ENCODE measurements at places on chromosomes 16 and 17.

- DNase-seq, result no peak
Measured at GRCh38 chr17:1111599-1112443, 68.0 kb downstream of the ABR start.

DNA sequence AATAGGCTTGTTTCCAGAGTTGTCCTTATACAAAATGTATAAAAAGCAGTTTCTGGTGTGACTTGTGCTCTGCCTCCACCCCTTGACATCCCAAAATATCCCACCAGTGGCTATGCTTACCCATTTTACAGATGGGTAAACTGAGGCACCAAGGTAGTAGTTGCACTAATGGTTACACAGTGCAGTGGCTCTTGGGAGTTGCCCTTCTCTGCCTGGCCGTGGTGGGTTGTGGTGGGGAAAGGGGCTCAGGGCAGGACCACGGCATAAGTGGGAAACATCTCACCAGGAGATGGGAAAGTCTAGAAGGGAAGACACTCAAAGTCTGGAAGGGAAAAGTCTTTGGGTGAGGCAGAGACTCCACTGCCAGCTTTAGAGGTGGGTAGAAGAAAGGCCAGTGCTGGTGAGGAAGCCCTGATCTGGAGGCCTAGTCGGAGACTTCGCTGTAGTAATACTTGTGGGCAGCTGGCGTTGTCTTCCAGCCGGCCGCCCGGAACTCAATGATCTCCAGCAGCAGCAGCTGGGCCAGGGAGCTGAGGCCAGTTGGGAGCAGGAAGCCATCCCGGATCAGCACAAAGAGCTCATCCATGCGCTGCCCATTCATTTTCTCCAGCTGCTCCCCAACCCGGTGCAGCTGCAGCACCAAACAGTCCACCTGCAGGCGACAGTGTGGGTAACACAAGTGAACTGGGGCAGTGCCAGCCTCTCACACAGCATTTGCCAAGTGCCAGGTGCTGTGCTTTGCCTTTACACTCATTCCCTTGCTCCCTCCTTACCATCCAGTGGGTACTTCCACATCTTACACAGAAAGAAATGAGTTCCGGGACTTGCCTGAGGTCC, 4.5 kb downstream of the MIF4GD start:
- DNase-seq, result no peak

DNA sequence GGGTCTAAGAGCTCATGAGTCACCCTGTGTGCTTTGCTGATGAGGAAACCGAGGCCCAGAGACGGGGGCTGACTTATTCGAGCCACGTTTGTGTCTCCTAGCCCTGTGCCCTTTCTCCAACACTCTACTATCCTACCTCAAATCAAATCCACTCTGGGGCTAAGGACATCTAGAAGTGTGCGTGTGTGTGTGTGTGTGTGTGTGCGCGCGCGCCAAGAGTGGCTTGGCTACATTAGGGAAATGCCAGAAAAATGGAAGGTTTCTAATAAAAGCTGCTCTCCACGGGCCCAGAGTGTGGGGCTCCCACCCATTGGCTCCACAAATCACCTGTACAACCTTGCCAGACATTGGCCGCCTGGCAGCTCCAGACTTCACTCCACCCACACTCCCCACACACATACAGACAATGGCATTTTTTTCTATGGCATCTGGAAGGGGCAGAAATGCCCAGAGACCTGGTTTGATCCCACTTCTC, 30.3 kb upstream of the PHOSPHO1 start:
- no peak for DNase-seq

GRCh38 chr17:78276098-78276887, 44.9 kb downstream of the TMEM235 start:
- no peak for DNase-seq

DNA sequence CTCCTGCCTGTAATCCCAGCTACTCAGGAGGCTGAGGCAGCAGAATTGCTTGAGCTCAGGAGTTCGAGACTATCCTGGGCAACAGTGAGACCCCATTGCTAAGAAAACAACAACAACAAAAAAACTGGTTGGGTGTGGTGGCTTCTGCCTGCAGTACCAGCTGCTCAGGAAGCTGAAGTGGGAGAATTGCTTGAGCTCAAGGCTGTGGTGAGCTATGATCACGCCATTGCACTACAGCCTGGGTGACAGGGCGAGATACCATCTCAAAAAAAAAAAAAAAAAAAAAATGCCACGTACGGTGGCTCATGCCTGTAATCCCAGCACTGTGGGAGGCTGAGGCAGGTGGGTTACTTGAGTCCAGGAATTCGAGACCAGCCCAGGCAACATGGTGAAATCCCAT, 34.1 kb downstream of the NME2 start:
- no peak for DNase-seq

DNA sequence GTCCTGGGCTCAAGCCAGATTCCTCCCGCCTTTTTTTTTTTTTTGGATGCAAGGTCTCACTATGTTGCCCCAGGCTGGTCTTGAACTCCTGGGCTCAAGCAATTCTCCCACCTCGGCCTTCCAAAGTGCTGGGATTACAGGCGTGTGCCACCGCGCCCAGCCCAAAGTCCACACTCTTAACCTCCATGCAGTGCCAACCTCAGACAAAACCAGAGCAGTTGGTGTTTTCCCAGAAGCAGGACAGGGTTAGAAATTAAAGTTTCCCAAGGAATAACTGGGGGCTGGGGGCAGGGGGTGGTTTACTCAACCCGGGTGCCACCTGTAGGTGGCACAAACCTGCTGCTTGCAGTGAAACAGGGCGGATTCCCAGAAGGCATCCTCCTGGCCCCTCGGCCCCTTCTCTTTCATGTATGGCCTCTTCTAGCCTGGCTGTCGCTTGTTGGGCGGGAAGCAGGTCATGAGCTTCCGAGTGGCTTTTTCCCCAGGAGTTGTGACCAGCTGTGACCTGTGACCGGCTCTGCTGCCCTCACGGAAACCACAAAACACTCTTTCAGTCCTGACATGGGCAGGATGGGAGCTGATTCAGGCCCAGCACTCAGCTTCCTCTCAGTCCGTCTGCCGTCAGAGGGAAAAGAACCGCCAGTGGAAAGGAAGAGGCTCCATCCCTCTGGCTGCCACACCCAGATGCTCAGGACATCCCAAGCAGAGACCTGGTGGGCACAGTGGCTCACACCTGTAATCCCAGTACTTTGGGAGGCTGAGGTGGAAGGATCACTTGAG, 25.6 kb upstream of the USP7 start:
- DNase-seq, result no peak

- DNase-seq, result no peak
Measured at GRCh38 chr17:28446716-28447395, 26.6 kb upstream of the SLC13A2 start.

DNA sequence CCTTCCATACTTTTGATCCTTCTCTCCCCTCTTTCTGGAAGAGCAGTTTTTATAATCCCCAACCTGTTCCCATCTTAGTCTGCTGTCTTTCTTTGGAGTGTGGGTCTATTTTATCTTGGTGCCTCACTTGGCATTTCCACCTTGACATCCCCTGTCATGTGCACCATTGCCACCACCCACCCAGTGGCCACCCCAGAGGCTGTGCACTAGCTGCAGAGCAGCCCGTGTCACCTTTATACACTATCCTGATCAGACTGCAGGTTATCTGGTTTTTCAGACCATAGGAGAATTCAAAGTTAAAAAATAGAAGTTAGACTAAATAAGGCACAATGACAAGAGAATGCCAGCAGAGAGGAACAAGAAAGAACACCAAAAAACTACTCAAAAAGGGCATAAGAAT, 43.8 kb downstream of the TANGO6 start:
- DNase-seq, result no peak

DNA sequence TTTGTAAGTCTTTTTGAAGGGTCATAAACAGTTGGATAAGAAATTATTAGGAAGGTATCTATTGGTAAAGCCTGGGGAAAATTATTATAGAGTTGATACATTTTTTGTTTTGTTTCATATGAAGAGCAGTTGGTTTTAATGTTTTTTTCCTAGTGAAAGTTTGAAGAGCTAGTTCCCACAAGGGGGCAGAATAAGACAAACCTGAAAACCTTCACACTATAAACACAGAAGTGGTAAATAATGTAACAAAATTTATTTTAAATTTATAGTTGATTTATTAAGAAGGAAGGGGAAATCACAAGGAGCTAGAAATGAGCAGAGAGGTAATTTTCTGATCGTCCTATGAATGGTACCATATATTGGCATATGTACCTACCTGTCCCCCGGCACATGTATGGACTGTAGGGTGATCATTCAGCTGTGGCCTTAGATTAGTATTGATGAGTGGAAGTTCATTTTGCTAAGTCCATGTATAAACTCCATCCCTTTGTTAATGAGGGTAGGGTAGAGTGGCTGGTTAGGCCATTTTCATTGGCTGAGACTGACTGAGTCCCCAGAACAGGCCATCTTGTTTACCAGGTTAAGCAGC, 116.3 kb downstream of the TANC2 start:
- no peak for DNase-seq

- no peak for DNase-seq
Measured at GRCh38 chr17:62666801-62667591, 39.5 kb downstream of the MRC2 start.

- DNase-seq, result peak; percentile 65
Measured at GRCh38 chr17:732067-732901, at the start of gene TLCD3A. Gene TLCD3A (plus strand): TSS chr17:732596. CDS start chr17:732648, 52 bp downstream.

GRCh38 chr17:21772321-21772720, 80.0 kb downstream of the KCNJ18 start:
- DNase-seq, result no peak

- no peak for DNase-seq
Measured at GRCh38 chr16:89793955-89794354, 22.5 kb downstream of the FANCA start.

DNA sequence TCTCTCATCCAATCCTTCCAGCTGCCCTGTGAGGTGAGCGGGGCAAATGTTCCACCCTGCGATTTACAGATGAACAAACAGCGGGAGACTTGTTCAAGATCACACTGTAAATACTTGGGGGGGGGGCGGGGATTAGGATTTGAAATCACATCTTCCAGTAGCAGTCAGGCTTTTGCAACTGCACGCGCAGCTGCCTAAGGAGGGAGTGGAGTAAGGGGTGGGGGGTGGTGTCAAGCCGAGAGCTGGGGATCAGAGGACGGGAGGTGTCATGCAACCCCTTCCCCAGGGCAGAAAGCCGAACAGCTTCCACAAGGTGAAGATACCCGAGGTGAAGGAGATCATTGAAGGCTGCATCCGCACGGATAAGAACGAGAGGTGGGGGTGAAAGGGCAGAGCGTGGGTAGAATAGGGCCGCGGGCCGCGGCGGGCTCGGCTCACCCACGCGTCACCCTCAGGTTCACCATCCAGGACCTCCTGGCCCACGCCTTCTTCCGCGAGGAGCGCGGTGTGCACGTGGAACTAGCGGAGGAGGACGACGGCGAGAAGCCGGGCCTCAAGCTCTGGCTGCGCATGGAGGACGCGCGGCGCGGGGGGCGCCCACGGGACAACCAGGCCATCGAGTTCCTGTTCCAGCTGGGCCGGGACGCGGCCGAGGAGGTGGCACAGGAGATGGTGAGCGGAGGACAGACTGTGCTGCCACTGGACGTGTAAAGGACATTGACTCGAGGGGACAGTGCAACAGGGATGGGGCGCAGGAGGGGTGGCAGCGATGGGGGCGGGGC, 4.6 kb downstream of the WNK4 start:
- DNase-seq, result no peak

All from liver (tissue), 10 donors.